ENCODE measurements at places on chromosomes 4 and X.

GRCh38 chrX:43500996-43501694, 155.0 kb upstream of the MAOA start:
- no peak for DNase-seq

GRCh38 chrX:131907488-131908314, 115.4 kb upstream of the STK26 start:
- DNase-seq = no peak

- DNase-seq = no peak
These were observed 38.6 kb downstream of the TRIM2 start for GRCh38 chr4:153242839-153243324.

- DNase-seq = peak; percentile 37
These were observed 148.2 kb upstream of the RPS6KA3 start for GRCh38 chrX:20414762-20415445.

GRCh38 chr4:127601029-127601428, 31.7 kb upstream of the INTU start:
- no peak for DNase-seq

GRCh38 chrX:28549838-28550237, 37.4 kb upstream of the IL1RAPL1 start:
- DNase-seq = no peak

- DNase-seq = no peak
These were observed 58.3 kb downstream of the GRID2 start for GRCh38 chr4:92362028-92362427.

DNA sequence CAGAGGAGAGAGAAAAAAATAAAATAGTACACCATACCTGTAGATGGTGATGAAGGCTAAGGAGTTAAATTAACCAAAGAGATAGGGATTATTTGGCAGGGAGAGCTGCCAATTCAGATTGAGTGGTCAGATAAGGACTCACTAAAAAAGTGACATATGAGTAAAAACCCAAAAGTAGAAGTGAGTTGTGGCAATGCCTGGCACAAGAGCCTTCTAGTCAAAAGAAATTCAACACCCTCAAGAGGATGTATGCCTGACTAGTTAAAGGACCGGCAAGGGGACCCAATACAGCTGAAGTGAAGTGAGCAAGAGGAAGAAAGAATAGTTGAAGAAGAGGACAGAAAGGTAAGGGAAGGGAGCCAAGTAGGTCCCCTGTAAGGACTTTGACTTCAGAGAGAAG, 34.9 kb downstream of the ELF2 start:
- DNase-seq = no peak

DNA sequence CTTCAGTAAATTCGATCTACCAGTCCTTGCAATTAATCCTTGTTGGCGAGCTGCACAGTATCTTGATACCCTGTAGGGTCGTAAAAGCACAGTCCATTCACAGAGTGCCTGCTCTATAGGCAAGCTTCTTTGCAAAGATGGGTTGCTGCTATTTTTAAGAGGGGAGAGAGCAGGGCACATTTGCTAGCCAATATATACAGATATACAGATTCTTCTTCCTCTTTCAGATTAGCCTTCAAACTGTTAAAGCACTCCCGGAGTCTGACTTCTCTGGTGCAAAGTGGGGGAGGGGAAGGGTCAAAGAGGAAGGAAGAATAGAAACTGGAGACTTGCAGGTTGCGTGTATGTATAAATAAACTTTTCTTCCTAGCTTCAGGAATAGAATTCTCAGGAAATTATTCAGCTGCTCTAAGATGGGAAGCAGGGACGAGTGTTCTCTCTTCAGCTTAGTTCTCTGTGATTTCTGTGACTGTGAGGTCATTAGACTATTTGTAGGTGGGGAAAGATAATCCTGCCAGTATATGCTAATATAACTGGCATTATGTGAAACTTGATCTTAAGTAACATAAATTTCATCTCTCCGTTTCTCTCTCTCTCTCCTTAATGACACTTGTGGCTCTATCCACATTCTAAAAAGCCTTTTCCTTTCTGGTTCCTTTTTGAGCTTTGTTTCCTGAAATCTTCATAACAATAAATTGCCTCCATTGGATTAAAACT, at the start of gene CYSLTR1:
CYSLTR1 (minus strand) TSS at position 242 of the 717 bp plus-strand sequence. CDS start 53,865 bp downstream, outside the sequence.
- DNase-seq = no peak

DNA sequence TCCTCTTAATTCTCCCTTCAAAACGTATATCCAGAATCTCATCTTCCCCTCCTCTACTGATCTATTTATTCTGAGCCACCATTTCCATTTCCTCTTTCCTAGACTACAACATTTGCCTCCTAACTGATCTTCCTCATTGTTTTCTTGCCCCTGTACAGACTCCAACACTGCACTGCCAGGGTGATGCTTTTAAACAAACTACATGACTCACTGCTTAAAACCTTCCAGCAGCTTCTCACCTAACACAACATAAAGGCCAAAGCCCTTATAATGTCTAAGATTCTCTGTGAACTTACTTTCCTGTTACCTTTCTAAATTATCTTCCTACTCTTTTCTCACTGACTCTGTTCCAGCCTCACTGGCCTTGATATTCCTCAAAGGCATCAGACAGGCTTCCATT, 161.0 kb upstream of the HS3ST1 start:
- DNase-seq = no peak

GRCh38 chrX:9370893-9371292, 94.0 kb upstream of the TBL1X start:
- no peak for DNase-seq

DNA sequence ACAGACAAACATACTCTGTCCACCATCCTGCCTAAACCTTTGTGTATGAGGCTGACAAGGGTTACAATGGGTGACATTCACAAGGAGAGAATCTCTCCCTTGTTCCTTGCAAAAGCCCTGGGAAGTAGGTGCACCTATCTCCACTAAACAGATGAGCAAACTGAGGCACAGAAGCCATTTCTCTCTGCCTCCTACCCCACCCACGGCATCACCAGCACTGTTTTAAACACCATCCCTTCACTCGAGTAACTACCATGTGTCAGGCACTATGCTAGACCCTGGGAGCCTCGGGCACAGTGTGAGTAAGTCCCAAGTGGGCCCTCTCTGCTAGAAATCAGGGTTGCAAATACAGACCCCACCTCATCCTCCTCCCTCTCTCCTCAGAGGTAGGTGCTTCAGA, 899 bp downstream of the LYAR start:
- DNase-seq = no peak

All from fibroblast of skin of abdomen (primary cell).